ENCODE measurements at places on chromosomes 2 and 18. TPM values are rescaled to one million over a fixed set of nuclear protein-coding genes. Genes with fewer than 3 reads are reported as not detected.

DNA sequence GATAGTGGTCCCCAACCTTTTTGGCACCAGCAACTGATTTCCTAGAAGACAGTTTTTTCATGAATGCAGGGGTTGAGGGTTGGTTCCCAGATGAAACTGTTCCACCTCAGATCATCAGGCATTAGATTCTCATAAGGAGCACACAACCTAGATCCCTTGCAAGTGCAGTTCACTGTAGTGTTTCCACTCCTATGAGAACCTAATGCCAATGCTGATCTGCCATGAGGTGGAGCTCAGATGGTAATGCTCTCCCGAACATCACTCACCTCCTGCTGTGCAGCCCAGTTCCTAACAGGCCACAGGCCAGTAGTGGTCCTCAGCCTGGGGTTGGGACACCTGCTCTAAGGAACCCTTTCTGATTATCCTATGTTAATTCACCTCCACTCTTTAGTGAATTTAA lies 133.5 kb downstream of the SOX11 start:
- no peak for DNase-seq

DNA sequence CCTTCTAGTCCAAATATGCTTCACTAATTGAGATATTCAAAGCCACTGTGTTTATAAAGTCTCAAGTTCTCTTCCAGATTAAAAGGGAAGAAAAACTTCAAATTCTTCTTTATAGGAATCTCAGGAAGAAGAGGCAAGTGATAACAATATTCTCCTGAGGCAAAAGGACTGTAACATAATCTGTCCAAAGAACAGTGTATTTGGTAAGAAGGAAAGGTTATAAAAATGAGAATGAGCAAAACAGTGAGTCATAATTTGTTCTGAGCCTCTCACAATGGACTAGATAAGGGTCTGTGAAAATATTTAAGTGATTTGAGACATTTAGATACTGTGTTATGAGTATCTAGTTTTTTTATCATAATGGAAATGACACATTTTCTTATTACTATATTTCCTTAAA lies 44.3 kb downstream of the SNRPD1 start:
- DNase-seq = no peak

TSPYL6 gene
- not detected for total RNA-seq

GALNT3 gene
- total RNA-seq = 27.8 TPM

GRCh38 chr2:98709535-98709934 lies 21.4 kb downstream of the MGAT4A start:
- DNase-seq = no peak

Measured in lower lobe of right lung (tissue), 2 donors.